ENCODE measurements at places on chromosomes 4 and X.

GRCh38 chr4:7783541-7783940, 156.1 kb downstream of the AFAP1 start:
- no peak for DNase-seq

- DNase-seq, result no peak
These were observed 1065.7 kb upstream of the PABPC4L start for GRCh38 chr4:135267148-135267865.

DNA sequence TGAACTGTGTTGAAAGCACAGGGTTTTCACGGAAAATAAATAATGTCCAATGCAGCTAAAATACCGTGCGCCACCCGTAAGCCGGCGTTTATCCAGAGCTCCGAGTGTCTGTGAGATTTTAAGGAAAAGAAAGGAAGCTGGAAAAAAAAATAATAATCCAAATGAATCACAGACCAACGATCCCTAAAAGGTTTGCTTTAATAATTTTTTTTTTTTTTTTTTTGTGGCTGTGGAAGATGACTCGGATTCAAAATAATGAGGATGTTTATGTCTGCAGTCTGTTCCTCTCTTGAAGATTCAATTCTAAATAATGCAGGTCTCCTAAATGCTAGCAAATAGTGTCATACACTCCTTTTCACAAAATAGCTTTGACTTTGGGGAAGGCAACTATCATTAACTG, 84.6 kb upstream of the PPP2R3B start:
- DNase-seq, result no peak

- no peak for DNase-seq
These were observed at the start of gene ADH4 for GRCh38 chr4:99144070-99144469. Gene ADH4 (minus strand): TSS chr4:99144297. CDS start chr4:99144222, 75 bp downstream.

DNA sequence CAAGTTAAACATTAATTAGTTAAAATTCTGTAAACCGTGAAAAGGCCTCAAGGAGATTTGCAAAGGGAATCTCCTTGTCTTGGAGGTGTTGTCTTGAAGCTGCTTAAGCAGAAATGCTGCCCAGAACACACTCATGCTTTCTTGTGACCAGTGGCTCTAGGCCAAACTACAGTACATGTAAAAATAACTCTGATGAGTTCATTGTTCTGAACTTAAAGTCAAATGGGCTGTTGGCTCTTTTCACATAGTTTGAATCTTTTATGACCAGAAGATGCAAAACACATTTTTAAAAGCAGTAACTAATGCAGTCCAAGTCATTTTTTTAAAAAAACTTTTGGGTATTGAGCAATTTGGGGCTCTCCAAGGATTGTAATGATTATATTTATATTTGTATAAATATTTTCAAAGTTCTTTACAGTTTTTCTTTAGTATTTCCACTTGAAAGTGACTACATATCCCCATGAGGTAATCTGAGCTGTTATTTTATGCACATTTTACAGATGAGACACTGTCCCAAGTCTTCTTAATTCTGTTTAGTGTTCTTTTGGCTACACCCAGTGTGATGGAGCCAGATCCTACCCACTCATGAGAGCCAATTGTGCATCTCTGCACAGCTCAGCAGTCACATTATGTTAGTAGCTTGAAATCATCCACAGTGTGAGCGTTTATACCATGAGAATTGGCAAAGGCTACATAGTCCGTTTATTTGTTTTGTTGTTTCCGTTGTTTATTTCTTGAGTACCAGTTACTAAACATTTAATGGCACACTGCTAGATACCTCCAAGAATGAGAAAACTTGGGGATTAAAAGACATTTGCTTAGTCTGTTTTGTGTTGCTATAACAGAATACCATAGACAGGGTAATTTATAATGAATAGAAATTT, 112.8 kb upstream of the ATXN3L start:
- DNase-seq, result no peak

DNA sequence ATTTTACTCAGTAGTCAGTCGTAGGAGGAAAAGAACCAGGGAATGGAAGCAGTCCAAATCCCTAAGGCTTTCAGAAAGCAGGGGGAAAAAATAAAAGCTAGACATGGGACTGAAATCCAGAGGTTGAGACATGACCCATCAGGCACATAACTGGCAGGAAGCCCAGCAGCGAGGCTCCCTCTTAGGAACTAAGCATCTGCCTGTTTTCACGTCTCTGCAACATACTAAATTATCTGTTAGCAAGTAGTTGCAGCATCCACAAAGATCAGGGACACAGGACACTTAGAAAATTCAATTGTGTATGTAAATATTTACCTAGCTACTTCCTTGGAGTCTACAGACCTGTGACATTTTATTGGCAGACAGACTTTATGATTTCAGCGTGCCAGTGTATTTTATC, 118.0 kb upstream of the EDNRA start:
- DNase-seq, result no peak

GRCh38 chrX:77009691-77010090, 437.5 kb upstream of the FGF16 start:
- no peak for DNase-seq

- no peak for DNase-seq
These were observed 231.7 kb downstream of the SPRY1 start for GRCh38 chr4:123628288-123628687.

DNA sequence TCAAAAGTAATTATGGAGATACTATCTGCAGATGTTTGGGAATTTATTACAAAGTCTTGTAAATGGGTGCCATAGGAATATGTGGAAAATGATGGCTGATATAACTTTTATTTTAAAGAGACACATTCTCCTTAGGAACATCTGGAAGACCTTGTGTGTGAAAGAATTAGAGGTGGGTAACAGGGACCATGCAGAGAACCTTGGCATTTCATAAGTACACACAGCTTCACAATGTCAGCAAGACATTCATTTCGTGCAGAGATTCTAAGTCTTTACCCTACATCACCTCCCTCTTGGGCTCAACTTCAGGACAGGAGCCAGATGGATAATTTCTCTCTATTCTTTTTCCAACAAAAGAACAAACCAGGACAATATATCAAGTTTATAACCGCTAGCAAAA, 458.1 kb upstream of the INTU start:
- DNase-seq, result no peak

DNA sequence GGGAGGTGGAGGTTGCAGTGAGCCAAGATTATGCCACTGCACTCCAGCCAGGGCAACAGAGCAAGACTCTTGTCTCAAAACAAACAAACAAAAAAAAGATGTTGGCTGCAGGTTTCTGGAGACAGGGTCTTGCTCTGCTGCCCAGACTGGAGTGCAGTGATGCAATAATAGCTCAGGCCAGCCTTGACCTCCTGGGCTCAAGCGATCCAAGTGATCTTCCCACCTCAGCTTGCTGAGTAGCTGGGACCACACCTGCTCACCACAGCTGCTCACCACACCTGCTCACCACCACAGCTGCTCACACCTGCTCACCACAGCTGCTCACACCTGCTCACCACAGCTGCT, 29.9 kb upstream of the CPLX1 start:
- DNase-seq, result no peak

GRCh38 chrX:45719751-45720501, 519.2 kb upstream of the DIPK2B start:
- DNase-seq, result no peak

DNA sequence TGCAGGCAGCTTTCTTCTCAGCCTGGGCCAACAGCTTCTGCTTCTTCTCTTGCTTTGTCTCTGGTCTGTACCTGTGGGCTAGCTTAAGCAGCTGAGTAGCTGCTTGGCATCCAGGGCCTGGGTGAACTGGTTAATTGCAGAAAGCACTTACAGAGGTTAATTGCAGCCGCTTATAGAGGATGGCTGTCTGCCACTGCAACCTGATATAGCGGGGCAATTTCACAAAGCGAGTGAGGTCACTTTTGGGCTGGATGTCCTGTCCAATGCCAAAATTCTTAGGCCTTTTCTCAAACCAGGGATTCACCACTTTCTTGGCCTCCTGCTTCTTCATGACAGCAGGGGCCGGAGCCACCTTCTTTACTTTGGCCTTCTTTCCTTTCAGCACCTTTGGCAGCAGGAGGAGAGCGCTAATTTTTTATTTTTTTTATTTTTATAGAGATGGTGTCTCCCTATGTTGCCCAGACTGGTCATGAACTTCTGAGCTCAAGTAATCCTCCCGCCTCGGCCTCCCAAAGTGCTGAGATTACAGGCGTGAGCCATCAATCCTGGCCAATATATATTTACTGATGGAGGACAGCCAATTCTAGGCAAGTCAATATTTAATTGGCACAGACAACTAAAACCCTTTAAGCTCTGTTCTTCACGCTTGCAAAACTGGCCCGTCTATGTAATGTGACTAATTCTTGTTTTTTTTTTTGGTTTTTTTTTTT, 61.0 kb downstream of the ENOPH1 start:
- no peak for DNase-seq

DNA sequence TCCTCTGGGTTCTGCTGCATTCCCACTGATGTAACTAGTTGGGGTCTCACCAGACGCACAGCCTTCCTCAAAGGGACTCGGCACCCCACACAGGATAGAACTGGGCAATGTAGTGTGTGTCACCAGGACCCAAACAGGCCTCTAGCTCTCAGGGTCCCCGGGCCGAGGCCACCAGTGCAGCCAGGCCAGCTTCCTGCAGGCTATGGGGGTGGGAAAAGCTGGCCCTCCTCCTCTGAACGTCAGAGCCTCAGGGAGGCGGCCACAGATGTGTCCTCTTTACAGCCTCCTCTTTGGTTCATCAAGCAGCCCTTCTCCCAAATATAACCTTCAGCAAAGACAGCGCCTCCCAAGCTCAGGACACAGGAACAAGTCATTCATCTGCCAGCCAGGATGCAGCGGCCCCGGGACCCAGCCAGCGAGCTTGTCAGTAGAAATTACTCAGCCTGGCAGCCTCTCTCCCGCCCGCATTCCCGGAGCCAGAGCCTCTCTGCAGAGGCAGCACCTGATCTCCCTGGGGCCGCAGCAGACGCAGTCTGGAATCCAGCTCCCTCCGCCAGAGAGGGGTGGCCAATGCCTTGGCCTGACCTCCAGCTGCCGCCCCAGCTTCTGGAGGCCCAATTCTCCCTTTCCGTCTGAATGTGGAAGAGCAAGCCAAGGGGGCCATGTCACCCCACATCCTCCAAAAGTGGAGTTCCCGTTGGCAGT, 288.5 kb downstream of the FBXW7 start:
- DNase-seq, result no peak

DNA sequence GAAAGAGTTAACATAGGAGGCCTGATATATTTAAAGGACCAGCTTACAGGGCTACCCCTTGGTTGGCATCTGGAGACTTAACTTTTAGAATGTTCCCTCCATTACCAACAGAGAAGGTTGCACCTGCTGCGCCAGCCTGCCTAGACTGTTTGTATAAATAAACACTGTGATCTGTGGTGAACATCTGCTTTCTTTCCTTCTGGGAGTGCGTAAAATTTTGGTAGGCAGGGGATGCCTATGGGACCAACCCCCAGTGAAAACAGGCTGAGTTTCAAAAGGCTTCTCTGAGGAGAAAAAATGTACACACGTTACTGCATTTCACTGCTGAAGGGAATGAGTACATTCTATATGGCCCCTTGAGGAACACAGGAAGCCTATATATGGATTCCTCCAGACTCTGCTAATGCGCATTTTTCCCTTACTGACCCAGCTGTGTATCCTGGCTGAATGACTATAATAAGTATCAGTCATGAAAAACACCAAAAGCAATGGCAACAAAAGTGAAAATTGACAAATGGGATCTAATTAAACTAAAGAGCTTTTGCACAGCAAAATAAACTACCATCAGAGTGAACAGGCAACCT, 13.8 kb downstream of the CENPC start:
- DNase-seq, result no peak

DNA sequence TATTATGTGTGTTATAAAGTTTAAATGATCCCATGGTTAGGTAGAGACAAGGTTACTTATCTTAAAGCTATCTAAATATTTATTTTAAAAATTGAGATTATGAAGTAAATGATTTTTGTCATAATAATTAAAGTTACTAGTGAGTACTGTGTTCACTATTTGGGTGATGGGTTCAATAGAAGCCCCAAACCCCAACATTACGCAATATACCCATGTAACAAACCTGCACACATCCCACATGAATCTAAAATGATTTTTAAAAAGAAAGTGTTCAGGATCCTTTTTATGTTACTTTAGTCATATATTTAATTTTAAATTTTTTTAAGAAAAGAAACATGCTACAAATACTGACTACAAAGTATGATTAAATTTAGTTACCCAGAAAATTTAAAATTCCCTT, 193.9 kb downstream of the TLL1 start:
- DNase-seq, result no peak

DNA sequence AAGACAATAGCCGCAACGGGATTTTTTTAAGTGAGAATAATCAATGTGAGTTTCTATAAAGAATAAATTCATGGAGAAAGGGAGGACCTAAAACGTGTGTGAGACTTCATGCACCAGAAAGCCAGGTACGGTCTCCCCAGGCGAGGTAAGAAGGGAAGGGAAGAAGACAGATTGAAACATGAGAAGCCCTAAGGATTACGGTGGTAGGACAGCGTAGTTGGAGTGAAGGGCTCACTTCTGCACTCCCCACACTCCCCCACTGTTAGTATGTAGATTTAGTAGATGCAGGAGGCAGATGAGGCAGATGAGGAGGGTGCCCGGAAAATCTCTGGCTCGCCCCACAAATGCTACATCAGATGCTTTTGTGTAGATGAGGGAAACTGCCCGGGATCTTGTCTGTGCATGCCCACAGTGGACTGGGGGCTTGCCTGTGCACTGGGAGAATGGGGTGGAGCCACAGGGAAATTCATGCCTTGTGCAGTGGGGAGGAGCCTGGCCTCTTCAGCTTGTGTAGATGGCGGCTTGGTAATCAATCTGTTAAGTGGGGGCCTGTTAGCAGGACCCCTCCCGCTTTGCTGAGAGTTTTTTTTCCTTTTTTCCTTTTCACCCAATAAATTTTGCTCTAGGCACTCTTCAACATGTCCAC, 1544.5 kb upstream of the TENM3 start:
- no peak for DNase-seq

DNA sequence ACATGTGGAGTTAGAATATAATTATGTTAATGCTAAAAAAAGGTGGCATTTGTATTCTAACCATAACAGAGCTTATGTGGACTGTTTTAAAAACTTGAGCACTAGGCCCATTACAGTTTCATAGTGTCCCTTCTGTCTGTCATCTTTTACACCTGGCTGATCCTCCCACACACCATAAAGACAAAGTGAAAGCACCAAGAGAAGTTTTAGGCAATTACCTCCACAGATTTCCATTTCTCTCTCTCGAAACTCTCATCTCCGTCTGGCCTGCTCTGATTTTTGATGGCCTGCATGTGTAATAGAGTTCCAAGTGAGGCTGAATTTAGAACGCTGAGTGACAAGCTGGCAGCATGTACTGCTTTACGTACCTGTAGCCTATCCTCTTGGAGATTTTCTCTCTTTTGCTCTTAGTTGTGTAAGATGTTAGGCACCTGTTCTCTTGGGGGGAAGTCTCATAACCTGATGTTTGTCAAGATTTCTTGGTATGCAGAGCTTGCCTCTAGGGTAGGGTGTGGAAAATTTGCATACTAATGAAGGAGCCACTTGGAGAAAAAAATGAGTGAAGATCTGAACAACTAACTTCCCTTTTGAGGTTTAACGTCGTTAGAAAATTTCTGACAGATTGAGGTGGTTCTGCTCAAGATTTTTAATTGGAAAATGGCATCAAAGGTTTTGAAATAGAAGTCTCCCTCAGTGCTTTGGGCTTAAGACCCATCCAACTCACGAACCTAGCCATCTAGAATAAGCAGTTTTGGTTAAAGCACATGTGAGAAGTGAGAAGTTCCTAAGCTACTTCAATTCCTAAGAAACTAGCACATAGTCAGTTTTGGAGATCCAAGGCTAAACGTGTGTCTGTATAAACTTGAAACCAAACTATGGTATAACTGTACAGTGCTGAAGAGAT, 57.6 kb upstream of the RAP1GDS1 start:
- no peak for DNase-seq

All from activated T-cell treated with anti-CD3 and anti-CD28 coated beads for 1 hour (primary cell).